ENCODE measurements at places on chromosomes 12 and 14.

DNA sequence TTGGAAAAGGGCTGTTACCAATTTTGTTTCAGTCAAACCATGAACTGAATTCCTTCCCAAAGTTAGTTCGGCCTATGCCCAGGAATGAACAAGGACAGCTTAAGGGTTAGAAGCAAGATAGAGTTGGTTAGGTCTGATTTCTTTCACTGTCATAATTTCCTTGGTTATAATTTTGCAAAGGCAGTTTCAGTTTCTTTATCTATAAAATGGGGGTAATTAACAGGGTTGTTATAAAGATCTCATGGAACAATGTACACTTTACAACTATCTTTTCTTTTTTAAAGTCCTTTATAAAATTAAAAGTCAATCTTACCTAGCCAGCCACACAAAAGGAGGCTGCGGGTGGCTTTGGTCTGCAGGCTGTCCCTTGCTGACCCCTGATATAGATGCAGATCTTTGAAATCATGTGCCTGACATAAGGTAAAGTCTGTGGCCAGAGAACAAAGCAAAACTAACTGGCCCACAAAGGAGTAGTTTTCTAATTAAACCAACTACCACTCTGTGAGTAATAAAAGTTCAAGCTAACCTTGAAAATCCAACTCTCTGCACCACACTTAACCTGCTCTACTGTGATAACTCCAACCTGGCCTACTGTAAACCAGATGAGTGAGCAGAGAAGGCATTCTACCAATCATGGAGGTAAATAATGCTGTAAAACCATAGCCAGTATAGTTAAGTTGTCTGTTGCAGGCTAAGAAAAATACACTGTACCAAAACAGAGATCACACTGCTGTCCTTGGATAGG, 49.5 kb downstream of the SLC38A1 start:
- DNase-seq: no peak

- DNase-seq: no peak
Observed at GRCh38 chr12:93802698-93803423, 125.7 kb downstream of the CRADD start.

GRCh38 chr12:53213348-53213747, 6.3 kb upstream of the ITGB7 start:
- DNase-seq: peak; percentile 82

DNA sequence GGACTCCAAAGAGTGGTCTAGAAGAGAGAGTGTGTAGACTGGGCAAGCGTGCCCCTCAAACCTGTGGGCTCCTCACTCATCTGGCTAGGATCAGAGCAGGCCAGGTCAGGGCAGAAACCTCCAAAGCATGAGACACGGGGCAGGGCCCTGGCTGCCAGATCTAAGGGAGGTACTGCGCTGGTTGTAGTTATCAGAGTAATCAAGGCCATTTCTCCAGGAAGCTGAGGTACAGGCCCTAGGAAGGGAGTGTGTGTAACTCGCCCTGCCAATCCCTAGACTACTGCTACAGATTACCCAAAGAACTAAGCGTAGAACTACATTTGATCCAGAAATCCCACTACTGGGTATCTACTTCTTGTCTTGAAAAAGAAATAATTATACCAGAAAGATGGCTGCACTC, 84.5 kb downstream of the SSPN start:
- DNase-seq: no peak

DNA sequence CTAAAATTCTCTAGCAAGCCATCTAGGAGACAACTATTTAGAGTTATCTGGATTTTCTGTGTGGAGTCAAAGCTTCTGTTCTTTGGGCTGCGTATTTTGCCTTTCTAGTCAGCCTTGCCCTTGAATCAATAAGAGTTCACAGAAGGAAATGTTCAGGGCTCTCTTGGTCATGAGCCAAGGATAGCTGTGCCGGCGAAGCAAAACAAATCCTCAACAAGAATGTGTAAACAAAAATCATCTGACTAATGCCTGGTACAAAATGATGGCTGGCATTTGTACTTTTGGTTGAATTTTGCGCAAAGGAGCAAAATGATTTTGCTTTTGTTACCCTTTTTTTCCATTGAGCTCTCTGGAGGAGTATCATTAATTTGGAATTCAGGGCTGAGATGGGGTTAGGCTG, 171.1 kb downstream of the DACT1 start:
- DNase-seq: no peak

GRCh38 chr12:39807043-39807442, 187.4 kb upstream of the ABCD2 start:
- no peak for DNase-seq

GRCh38 chr14:92411941-92412340, 89.0 kb downstream of the SLC24A4 start:
- no peak for DNase-seq

DNA sequence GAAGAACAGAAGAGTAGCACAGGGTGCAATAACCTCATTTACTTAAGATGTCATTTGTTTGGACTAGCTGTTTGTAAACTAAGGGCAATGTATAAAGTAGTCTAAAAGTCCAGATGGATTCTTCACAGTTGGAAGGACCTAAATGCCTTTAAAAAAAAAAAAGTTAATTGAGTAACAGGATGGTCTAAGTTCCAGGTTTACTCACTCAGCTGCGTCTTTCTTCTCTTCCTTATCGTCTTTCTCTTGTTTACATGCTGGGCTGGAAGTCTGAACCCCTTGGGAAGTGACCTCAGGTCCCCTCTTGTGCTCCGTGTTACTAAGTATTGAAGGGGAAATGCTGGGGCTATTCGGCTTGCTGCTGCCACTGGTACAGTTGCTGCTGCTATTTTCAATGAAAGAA, 82.5 kb downstream of the SH2B3 start:
- DNase-seq: peak; percentile 37

GRCh38 chr14:91996948-91997371, 42.9 kb downstream of the TRIP11 start:
- no peak for DNase-seq
